AG04449 (cell line): ENCODE measurements at places on chromosomes 4 and X.
A peak's percentile ranks its signal among the peaks of the same experiment; 100 is the strongest.

- DNase-seq, result no peak
Observed at GRCh38 chr4:186723292-186724057, at the start of gene FAT1. TSS of gene FAT1 (minus strand) at chr4:186723856. CDS start at chr4:186709827, 14,029 bp downstream.

DNA sequence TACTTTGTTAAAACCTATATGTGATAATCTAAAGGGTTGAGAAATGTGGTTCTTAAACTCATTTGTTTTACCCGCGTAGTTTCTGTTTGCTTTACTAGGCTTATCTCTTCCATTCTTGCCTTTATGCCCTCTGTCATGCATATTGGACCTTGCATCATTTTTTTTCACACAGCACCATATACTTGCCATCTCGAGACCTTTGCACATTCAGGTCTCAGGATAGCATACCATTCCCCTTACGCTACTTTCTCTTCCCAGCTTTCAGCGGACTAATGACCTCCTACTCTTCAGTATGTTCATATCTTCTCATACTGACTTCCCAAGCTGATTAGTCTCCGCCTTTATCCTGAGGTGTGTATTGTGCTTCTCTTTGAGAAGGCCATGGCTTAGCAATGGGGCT, 40.5 kb downstream of the USP38 start:
- no peak for DNase-seq

GRCh38 chr4:18441203-18441590, 419.6 kb upstream of the LCORL start:
- DNase-seq, result no peak

DNA sequence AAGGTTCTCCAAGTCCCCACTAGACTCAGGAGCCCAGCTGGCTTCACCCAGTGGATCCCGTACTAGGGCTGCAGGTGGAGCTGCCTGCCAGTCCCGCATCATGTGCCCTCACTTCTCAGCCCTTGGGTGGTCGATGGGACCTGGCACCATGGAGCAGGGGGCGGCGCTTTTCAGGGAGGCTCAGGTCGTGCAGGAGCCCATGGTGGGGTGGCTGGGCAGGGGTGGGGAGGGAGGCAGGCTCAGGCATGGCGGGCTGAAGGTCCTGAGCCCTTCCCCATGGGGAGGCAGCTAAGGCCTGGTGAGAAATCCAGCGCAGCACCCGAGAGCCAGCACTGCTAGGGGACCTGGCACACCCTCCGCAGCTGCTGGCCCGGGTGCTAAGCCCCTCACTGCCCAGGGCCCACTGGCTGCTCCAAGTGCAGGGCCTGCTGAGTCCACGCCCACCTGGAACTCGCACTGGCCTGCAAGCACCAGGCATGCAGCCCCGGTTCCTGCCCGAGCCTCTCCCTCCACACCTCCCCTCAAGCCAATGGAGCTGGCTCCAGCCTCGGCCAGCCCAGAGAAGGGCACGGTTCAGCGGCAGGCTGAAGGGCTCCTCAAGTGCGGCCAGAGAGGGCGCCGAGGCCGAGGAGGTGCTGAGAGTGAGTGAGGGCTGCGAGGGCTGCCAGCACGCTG, 72.7 kb upstream of the SLIT2 start:
- no peak for DNase-seq

DNA sequence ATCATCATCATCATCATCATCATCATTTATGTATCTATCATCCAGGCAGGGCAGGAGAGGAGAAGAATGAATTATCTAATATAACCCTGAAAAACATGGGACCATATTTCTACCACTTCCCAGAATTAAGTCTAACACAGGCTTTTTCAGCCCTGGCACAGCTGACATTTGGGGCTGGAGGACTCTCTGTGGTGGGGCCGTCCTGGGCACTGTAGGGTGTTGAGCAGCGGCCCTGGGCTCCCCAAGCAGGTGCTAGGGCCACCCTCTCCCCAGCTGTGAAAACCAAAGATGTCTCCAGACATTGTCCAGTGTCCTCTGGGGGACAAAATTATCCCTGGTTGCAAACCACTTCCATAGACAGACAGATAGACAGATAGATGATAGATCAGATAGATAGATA, 288.4 kb downstream of the CRLF2 start:
- DNase-seq, result no peak

- no peak for DNase-seq
Observed at GRCh38 chr4:119041951-119042560, 93.6 kb upstream of the MYOZ2 start.

- DNase-seq, result peak; percentile 55
Observed at GRCh38 chr4:183492791-183493222, 12.1 kb upstream of the ING2 start.

DNA sequence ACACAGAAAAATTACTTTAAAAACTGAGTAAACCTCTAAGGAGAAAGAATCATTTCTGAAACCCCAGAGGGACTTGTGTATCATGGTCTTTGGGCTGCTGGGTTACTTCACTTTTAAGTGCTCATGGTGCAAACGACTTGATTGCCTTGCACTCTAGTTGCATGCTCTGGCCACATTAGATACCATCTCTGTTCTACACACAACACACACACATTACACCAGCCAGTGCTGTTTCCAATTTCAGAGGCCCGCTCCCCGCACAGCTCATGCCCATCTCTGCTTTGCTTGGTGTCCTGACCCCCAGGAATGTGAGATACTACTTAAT, 2.1 kb downstream of the PPP3CA start:
- no peak for DNase-seq
